ENCODE measurements at places on chromosomes 5 and 9.

DNA sequence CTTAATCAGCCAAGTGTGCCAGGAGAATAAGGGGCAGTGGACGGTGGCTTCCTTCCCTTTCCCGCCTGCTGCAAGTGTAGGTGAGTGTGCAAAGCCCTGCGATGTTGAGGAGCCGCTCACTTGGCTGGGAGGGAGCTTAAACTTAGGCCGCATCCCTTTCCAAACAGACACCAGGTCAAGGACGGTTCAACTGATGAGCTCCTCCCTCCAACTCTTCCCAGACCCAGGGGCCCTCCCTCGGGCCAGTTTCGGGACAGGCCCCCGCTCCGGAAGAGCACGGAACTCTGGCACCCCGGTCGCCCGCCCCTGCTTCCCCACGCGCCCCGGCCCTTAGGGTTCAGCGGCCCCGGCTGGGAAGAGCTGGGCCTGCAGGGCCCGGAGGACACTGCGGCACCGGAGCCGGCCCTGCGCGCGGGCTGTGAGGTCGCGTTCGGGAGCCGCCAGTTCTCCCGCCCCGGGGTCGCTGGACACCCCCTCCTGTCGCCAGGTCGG lies 481 bp downstream of the MRPL36 start:
- DNase-seq, result no peak

DNA sequence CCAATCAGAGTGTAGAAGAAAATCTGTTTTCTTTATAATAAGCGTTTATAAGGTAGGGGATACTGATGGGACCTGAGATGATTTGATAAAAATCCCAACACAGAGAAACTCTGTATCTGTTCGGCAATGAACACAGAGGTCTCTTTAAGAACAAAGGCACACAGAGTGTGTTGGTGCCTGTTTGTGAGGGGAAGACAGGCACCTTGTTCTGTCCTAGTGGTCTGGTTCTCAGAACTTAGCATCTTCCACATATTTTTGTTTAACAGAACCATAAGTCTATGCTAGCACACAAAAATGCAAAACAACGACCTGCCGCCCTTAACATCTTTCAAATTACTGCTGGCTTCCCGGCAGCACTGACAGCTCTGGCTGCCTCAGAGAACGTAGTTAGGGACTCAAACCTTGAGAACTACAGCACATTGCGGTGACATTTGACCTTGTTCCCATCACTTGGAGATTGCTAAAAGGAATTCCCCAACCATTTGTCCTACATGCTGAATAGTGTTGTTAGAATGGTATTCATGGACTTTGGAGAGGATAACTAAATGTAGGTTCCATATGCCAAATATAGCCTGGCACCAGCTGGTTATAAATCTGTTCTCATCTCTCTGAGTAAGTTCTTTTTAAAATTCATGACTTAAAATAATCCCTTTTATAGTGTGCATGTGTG lies 871.7 kb upstream of the TYRP1 start:
- DNase-seq, result no peak

- DNase-seq, result no peak
Measured at GRCh38 chr5:139298242-139298641, 4.7 kb downstream of the MATR3 start.

DNA sequence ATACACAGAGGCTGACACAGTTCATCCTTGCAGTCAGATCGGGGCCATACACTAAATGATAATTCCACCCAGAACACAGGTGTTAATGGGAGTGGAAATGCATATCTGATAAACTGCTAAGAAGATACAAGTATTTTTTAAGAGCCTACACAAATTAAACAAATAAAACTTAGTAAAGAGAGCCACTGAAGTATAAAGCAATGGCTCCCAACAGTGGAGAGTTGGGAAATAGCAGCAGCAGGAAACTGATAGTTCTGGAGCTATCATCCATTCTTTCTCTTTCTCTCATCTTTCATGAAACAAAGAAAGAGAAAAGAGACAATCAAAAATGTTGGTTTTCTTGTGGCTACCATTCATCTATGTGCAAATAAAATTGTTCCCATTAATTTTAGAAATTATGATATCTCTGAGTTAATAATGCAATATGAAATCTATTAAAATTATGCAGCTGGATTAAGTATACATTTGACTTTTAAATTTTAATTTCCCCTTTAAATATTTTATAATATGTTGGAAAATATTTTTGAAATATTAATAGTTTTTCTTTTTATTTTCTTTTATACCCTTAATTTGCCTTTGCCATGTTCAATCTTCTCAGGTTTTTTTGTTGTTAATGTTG lies 120.8 kb downstream of the EMB start:
- no peak for DNase-seq

- no peak for DNase-seq
Measured at GRCh38 chr9:100720922-100721321, 143.0 kb downstream of the CAVIN4 start.

Data from stimulated activated CD8-positive, alpha-beta memory T cell treated with anti-CD3 and anti-CD28 coated beads, Interleukin-4, amount 100 ng/mL, for 1 hour (primary cell).